ENCODE measurements at places on chromosomes 7 and 10.

DNA sequence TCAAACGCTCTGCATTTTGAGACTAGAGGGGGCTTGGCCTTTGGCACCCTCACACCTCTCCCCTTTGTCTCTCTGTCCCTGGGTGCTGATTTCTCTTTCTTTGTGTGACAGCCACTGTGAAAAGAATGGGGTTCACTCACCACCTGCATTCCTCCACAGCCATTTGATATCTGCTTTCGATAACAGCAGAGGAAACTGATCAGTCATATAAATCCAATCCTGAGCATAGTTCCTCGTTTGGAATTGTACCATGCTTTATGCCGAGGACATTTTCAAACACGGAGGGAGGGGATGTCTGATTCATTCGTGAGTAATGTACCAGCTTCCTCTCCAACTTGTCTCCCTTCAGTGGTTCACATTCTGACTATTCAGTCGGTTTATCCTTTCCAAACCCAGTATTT lies 15.8 kb downstream of the MET start:
- DNase-seq = no peak

DNA sequence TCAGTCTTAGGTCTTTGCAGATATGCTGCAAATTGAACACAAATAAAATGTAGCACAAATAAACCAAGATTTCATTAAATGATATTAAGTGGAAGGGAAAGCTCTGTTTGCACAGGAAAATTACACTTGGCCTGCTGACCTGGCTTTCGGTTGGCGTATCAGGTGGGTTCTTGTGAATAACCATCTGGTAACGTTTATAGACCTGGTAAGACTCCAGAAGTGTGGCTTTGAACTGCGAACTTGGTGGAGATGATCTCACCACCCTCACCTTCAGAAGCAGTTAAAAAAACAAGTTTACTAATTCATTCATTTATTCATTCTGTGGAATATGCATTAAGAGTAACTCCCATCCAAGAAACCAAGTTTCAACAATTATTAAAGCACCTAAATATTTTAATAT lies 28.1 kb downstream of the ATE1 start:
- no peak for DNase-seq

- DNase-seq = no peak
Observed at GRCh38 chr7:92698237-92698841, 108.1 kb upstream of the FAM133B start.

- DNase-seq = no peak
Observed at GRCh38 chr10:11223081-11223480, 205.4 kb downstream of the CELF2 start.

Measured in CD4-positive, alpha-beta T cell treated with Interleukin-17A for 4 hours (primary cell).